Activated gamma-delta T cell treated with Interleukin-2 at 50 U/mL for 16 hours (primary cell): ENCODE measurements at places on chromosomes 6 and 20.

GRCh38 chr6:98828941-98829411 is 5.4 kb upstream of the POU3F2 start:
- no peak for DNase-seq

GRCh38 chr6:106094964-106095335 is 8.8 kb downstream of the PRDM1 start:
- DNase-seq, result no peak

DNA sequence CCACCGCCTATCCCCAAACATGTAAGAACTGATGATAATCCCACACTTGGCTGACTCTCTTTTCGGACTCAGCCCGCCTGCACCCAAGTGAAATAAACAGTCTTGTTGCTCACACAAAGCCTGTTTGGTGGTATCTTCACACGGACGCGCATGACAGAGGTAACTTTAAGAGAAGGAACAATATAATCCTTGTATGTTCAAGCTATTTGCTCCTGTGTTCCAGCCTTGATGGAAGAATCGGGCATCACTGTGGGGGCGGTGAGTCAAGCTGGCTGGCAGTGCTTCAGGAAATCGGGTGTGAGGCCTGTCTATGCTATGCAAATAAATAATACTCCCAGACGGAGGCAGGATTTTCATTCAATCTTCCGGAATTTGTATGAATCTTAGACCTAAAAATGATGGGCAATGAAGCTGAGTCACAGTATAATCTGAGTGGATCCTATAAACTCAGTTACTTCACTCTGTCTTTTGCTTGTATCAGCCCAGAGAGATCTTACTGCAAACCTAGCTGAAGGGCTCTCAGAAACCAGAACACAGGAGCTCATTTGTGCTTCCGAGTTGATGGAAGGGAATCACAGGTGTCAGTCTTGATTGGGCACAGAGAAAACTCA is 45.2 kb upstream of the NT5E start:
- DNase-seq, result no peak

- no peak for DNase-seq
These were observed 1019.3 kb upstream of the ADGRB3 start for GRCh38 chr6:67615796-67616195.

GRCh38 chr6:103885446-103885845 is 974.3 kb downstream of the HACE1 start:
- DNase-seq, result no peak

DNA sequence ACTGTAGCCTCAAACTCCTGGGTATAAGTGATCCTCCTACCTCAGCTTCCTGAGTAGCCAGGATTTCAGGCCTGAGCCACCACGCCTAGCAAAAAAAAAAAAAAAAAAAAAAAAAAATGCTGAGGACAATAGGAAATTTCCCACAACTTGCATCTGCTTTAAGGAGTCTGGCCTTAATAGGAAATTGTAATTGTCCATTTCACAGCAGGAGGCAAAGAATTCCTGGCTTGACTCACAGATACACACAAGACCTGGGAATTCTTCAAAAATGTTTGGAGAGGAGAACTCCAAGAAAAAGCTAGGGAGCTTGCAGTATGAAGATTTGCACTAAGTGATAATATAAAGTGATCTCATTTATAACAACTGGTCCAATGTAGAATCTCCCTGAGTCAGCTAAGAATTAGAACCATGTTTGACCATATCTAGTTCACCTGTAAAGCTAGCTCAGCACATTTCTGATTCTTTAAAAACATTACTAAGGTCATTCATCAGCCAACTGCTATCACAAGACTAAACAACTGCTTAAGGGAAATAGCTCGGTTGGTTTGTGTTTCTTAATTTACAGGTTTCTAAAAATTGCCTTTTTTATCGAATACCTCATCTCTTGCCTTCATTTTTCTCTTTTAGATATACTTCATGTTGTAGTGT is 80.2 kb upstream of the SLC2A12 start:
- no peak for DNase-seq

DNA sequence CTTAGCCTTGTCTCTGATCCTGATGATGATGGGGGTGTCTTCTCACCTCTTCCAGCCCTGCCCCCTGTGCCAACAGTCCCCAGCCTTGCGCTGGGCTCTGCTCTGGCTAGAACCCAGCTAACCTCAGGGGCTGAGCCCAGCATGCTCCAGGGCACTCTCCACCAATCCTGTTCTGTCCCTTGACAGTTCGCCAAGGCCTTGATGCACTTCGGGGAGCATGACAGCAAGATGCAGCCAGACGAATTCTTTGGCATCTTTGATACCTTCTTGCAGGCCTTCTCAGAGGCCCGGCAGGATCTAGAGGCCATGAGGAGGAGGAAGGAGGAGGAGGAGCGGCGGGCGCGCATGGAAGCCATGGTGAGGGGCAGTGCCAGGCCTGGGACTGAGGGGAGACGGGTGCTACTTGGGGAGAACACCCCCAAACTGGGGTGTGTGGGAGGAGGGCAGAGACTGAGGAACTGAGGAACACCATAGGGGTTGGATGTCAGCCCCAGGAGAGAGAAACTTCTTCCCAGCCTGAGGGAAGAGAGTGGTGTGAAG is 33.1 kb downstream of the MOCS1 start:
- no peak for DNase-seq

GRCh38 chr20:58633161-58634053 is 17.7 kb upstream of the STX16 start:
- DNase-seq, result no peak

DNA sequence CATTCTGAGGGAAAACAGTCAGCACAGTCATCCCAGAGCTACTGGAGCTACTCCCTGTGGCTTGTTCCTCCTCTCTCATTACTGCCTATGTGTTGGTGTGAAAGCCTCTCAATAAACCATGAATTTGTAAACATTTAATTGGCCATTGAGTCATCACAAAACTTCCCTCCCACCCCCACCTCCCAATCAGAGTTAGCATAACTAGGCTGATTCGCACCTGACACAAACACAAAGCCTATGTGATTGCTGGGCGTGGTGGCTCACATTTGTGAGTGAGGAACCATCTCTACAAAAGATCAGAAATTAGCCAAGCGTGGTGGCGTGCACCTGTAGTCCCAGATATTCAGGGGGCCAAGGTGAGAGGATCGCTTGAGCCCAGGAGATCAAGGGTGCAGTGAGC is 17.1 kb upstream of the SNTA1 start:
- DNase-seq, result no peak

GRCh38 chr20:4681401-4681800 is 40.3 kb upstream of the PRND start:
- no peak for DNase-seq

- DNase-seq, result no peak
These were observed 23.6 kb upstream of the ZNF337 start for GRCh38 chr20:25720285-25720684.

- DNase-seq, result no peak
These were observed 28.6 kb upstream of the LAMP5 start for GRCh38 chr20:9485614-9486340.

DNA sequence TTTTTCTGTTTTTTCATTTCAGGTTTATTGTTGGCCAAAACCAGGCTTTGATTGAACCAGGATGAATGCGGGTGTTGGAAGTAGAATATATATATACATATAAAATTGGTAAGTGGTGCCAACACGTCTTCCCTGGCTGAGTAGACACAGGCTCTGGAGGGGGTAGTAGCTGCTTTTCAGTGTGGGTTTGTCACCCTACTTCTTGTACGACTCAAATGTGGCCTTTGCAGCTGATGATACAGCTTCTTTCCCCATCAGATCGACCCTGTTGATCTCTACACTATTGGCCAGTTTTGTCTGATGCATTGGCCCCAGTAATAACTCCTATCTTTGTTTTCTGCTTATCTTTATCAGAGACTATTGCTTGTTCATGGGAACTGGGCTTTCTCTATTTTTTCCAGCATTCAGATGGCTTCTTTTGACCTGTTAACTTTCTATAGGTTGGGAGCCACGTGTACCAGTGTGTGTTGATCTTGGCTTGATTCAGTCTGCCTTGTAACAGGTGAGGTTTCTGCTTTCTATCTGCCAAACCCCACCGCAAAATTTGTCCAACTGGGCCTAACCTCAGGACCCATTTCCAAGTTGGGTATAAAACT is 2.7 kb upstream of the ZNFX1 start:
- DNase-seq, result no peak

DNA sequence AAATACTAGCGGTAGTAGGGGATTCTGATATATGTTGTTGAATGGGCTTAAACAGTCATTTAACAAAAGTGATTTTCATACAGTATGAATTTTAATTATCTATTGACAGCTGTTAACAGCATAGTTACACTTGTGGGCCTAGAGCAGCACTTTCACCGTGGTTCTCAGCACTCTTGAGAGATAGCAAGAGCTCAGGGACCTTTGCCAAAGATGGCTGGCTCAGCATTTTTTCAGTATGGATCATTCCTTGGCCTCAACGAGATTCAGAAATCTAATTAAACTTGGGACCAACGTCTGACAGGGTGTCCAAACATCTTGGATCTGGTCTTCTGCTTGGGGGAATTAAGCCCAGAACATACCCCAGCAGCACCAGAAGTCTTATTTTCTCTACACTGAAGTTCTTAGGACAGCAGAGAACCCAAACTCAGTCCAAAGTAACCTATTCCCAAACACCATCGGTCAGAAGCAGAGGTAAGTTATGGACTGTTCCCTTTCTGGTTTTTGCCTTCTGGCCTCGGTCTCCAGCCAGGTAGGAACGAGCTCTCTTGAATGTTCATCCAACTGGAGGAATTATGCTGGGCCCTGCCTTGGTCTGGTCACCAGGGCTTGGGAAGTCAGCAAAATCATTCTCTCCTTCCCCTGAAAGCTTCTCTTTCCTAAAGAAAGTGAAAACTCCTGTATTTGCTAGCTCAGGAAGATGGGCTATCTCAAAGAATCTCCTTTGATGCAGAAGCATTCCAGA is 25.7 kb downstream of the PRPH2 start:
- no peak for DNase-seq

GRCh38 chr6:113723182-113723581 is 134.0 kb upstream of the MARCKS start:
- DNase-seq, result no peak

DNA sequence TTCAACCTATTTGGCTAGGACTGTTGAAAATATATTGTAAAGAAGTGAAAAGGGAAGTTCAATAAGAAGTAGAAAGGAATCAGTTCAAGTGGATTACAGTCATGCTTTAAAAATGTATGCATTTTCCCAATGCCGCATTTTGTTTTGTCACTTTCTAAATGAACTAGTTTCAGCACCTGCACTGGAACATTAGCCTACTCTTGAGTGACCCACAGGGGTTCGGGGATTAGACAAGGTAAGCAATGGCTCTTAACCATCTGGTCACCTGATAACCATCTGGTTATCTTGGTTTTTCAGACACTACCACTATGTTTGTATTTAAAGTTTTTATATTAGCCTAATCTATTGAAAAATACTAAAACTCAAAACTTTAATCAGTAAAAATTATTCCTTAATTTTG is 97.6 kb downstream of the CD164 start:
- no peak for DNase-seq

DNA sequence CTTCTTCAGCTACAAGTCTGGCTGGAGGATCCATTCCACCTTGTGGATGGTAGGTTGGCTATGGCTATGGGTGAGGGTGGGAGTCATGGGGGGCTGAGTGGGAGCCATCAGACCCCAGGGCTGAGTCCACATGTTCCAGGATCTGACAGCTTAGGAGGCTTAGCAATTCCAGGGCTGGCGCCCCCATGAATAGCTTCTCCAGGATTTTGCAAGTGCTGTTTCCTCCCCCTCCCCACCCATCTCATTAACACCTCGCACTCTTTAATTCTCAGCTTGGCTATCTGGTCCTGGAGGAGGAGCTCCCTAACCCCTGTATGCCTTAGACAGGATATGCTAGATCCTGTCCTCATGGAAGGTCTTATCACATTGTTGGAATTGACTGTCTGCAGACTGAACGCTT is 39.0 kb upstream of the ANGPT4 start:
- DNase-seq, result no peak

DNA sequence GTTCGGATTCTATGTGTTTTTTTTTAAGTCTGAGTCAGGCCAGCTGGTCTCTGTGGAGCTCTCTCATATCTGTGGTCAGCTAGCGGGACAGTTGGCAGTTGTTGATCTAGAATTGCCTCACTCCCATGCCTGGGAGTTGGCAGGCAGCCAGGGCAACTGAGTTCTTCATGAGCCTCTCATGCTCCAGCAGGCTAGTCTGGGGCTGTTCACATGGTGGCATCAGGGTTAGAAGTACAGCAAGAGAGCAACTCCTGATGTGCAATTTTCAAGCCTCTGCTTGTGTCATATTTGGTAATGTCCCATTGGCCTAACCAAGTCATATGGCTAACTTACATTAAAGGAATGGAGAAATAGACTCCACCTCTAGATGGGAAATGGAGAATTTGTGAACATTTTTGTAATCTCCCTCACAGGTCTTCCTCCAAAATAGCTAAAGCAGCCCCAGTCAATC is 6.7 kb upstream of the IFT52 start:
- no peak for DNase-seq

- no peak for DNase-seq
These were observed 237.1 kb upstream of the CITED2 start for GRCh38 chr6:139611327-139612134.

- DNase-seq, result no peak
These were observed 119.8 kb downstream of the COL12A1 start for GRCh38 chr6:75085931-75086635.

- DNase-seq, result no peak
These were observed 84.9 kb downstream of the CDC5L start for GRCh38 chr6:44472250-44472945.

GRCh38 chr6:15329197-15329671 is 83.4 kb downstream of the JARID2 start:
- DNase-seq, result no peak

DNA sequence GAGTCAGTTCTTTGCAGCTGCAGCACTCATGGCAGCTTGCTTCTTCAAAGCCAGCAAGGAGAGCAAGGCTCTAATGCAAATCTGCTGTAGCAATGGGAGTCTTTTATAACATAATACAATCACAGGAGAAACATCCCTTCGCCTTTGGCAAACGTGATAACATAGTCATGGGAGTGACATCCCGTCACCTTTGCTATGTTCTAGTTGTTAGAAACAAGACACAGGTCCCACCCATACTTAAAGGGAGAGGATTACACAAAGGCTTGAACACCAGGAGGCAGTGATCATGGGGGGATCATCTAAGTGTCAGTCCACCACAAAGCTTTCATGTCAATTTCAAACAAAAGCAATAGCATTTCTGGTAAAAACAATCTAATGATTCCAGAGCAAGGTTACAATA is 40.1 kb upstream of the PHACTR2 start:
- DNase-seq, result no peak
